ENCODE measurements at places on chromosomes 12 and 14.

DNA sequence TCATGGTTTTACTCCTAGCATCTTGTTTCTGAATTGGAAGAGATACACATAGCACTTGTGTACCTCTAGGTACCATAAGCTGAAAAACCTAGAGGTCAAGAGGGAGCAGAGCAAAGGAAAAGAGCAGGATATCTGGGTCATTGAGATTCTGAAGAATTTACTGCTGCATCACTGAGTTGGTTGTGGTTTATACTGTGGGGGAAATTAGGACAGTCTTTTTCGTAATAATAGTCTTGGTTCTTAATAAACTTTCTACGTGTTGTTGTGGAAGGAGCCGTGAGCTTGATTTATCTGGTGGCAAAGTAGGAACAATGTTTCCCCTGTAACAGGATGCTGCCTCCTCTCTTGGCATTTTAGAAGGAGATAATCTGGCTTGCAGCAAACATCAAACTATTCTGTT, 80.2 kb downstream of the SLC4A8 start:
- DNase-seq, result no peak

DNA sequence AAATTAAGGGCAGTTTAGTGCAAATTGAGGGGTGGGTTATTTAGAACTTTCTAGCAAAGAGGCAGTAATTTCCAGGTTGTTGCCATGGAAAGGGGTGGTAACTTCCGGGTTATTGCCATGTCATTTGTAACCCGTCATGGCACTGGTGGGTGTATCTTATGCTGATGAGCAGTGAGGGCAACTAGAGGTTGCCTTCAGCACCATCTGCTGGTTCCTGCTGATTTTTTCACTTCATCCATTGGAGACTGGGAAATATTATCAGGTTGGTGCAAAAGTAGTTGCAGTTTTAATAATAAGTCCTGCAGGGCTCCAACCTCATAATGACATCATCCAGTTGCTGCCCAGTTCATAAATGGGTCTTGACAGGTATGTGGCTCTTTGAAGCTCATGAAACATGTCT, 24.4 kb upstream of the SERPINA4 start:
- no peak for DNase-seq

- DNase-seq, result no peak
Observed at GRCh38 chr14:92534932-92535643, 21.5 kb downstream of the RIN3 start.

DNA sequence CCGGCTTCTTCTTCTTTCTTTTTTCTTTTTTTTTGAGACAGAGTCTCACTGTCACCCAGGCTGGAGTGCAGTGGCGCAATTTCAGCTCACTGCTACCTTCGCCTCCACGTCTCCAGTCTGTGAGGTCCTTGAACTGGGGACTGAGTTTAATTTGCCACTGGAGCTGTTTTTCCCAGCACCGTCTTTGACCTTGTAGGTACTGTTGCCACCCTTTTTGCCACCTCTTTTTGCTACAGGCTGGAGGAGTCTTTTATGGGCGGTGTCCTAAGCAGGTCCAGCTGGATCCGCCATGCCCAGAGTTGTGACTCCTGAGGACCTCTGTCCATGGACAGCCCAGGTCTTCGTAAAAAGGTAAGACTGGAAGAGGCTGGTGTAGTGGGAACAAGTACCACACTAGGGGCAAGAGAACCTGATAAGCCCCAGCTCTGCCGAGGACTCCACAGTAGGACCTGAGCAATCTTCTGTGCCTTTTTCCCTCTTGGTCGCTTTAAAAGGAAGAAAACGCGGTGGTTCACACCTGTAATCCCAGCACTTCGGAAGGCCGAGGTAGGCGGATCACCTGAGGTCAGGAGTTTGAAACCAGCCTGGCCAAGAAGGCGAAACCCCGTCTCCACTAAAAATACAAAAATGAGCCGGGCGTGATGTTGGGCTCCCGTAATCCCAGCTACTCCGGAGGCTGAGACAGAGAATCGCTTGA, 946 bp downstream of the RNU4-2 start:
- DNase-seq, result no peak

GRCh38 chr12:77133566-77133965, 68.2 kb upstream of the E2F7 start:
- DNase-seq, result no peak

GRCh38 chr14:66624336-66624937, 116.5 kb downstream of the GPHN start:
- peak; percentile 64 for DNase-seq

DNA sequence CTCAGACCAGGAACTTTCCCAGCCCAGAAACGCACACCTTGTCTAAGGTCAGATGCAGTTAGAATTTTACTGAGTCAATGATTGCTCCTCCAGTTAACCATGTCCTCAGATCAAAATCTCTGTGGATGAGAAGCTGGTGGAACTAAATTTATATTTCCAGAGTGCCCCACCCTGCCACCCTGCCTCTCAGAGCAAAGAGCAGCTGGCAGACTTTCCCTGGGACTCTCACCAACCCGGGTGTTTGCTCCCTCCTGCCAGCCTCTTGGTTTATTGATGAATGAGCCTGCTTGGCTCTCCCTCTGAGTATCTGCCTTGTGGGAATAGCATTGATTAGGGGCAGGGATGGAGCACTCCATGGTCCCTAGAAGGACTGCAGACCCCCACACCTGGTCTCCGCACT, 5.9 kb upstream of the KRT1 start:
- DNase-seq, result no peak

DNA sequence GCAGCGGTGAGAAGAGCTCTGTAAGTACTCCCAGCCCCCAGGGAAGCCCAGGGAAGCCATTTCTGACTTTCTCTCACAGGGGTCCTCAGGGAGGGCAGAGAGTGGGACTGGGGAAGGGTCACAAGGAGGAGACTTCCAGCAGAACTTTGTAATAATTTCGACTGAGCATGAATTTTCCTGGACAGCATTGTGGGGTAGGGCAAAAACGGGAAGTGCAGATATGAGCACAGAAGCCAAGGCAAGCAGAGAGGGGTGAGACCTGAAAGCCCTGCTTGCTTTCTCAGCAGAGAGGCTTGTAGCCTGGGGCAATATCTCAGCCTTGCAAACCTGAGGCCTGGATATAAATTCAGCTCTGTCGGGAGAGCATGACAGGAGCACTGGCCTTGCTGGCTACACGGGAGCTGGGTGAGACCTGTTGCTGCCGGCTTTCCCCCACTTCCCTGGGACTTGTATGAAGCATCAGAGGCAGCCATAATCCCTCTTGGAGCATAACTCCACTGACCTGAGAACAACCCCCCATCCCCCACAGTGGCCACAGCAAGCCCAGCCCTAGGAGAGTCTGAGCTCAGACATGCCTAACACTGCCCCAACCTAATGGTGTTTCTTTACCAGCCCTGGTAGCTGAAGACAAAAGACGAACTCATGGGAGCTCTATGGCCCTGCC, 9.8 kb upstream of the IQSEC3 start:
- DNase-seq, result no peak

DNA sequence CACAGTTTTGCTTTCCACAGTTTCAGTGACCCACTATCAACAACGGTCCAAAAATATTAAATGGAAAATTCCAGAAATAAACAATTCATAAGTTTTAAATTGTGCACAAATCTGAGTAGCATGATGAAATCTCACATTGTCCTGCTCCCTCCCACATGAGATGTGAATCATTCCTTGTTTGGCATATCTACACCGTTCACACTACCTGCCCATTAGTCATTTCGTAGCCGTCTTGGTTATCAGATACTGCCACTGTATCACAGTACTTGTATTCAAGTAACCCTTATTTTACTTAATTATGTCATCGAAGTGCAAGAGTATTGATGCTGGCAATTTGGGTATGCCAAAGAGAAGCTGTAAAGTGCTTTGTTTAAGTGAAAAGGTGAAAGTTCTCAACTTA, 145.3 kb downstream of the SLC5A8 start:
- DNase-seq, result no peak

DNA sequence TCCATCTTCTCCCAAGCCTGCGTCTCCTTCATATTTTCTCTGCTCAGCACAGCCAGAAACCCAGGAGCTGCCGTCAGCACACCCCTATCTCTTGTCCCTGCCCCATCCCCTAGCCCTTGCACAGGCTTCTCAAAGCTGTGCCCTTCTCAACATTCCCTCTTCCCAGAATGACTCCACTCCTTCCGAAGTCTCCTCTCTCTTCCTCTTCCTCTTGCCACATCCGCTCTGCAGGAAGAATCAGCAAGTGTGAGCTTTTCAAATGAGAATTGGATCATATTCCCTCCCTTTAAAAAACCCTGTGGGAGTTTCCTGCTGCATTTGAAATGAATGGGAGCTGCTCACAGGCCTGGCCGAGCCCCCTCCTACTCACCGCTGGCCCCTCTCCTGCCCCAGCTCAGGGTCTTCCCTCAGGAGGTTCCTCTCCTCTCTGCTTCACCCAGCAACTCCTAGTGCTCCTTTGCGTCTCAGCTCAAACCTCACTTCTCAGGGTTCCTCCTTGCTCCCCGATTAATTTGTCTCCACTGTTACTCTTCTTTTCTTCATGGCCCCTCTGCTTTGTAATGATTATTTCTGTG, 528.5 kb upstream of the CCDC196 start:
- no peak for DNase-seq

DNA sequence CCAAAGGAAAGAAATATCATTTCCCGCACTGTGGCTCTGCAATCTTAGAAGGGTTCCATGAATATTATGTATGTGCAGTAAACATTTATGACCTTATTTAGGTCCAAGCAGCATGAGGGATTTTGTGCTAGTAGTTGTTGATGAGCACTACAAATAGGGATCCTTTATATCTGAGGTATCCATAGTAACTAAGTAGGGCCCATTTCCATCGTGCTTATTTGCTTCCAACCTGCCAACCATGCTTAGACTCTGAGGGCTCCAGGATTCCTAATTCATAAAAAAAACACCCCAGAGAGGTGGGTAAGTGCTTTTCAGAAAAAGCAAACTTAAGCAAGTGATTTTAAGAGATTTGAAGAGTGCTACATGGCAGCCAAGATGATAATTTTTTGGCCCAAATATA, 39.7 kb downstream of the HMGA2 start:
- no peak for DNase-seq

- peak; percentile 93 for DNase-seq
Observed at GRCh38 chr12:77925536-77926108, 94.9 kb downstream of the NAV3 start.

- no peak for DNase-seq
Observed at GRCh38 chr12:22037947-22038346, 8.1 kb upstream of the CMAS start.

GRCh38 chr14:91253795-91254323, 9.4 kb upstream of the GPR68 start:
- DNase-seq, result no peak

DNA sequence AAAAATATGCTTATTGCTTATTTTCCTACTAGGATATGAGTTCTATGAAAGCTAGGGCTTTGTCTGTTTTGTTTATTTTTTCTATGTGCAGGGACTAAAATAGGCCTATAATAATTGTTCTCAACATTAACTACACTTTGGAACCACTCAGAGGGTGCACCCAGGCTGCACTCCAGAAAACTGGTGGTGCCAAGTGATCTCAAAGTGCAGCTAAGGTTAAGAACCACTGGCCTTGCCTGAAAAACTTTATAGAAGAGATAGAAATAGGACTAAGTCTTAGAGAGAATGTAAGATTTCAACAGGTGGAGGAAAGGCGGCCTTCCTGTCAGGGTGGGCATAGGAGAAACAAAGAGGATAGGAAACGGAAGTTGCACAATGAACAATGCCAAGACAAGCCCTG, 37.7 kb upstream of the NR1H4 start:
- DNase-seq, result no peak

GRCh38 chr12:123479442-123480180, 21.7 kb downstream of the SNRNP35 start:
- DNase-seq, result no peak

DNA sequence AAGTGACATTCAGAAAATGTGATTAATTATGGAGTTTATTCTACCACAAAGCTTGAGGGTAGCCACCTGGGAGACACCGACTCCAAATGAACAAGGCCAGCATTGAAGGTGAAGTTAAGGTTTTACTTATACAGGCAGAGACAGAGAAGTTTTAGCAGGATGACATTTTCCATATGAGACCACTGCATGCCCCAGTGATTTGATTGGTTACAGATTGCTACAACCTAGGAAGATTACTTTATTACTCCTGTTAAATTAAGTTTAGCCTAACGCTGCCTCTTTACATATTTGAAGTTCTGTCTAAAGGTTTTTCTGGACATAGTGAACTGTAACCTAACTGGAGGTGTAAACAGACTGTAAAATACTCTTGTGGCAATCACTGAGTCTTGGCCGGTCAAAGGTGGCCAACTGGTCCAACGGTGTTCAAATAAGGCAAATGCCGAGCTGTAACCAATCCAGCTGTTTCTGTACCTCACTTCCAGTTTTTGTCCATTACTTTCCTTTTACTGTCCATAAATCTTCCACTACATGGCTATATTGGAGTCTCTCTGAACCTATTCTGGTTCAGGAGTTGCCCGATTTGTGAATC, 57.2 kb downstream of the RIN3 start:
- DNase-seq, result no peak

DNA sequence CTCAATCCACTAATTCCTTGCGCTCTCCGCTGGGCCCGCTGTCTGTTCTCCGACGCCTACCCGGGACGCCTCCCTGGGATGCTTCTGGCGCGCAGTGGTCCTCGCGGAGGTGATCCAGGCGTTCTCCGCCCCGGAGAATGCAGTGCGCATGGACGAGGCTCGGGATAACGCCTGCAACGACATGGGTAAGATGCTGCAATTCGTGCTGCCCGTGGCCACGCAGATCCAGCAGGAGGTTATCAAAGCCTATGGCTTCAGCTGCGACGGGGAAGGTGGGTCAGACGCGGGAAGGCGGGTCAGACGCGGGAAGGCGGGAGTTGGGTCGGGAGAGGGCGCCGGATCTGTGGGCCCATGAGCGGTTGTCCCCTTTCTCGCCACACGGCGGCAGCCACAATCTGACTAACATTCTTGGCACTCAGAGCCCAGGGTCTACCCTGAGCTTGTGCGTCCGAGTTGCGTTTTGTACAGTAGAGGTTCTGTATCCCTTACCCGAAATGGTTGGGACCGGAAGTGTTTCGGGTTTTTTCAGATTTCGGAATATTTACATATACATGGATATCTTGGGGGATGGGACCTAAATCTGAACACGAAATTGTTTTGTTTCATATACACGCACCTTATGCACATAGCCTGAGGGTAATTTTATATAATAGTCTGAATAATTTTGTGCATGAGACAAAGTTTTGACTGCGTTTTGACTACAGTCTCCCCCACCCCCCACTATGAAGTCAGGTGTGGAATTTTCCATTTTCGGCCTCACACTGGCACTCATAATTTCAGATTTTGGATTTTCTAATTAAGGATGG, 762 bp downstream of the C12orf57 start:
- peak; percentile 91 for DNase-seq

GRCh38 chr12:47360771-47361388, 281.1 kb upstream of the AMIGO2 start:
- DNase-seq, result no peak

GRCh38 chr14:61602733-61603077, 92.6 kb upstream of the HIF1A start:
- no peak for DNase-seq

DNA sequence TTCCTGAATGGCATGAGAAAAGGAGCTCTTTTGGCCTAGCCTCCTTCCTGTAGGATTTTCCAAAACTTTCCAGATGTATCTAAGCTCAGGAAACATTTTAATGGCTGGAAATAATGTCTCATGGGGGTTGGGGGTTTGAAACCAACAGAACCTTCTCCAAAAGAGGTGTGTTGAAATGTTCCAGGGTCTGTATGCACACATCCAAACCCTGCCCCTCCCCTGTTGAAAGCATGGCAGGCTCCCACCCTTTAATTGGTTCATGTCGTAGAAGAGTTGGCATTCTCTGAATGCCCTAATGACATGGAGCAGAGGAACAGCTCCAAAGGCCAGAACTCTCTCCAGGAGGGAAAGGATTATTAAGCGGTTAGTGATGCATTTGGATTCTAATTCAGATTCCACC, 353.2 kb downstream of the ZFP36L1 start:
- no peak for DNase-seq

GRCh38 chr14:77067632-77068516, 30.2 kb upstream of the CIPC start:
- DNase-seq, result peak; percentile 35
